Hematopoietic multipotent progenitor cell treated with erythropoietin and hydrocortisone succinate and interleukin-3 and kit ligand, for 15 days (in vitro differentiated cells): ENCODE measurements at places on chromosomes 7 and 10.

GRCh38 chr7:12403287-12404181 lies at the start of gene VWDE:
VWDE (minus strand) TSS chr7:12403865; CDS start chr7:12403716, 149 bp downstream.
- no peak for DNase-seq

DNA sequence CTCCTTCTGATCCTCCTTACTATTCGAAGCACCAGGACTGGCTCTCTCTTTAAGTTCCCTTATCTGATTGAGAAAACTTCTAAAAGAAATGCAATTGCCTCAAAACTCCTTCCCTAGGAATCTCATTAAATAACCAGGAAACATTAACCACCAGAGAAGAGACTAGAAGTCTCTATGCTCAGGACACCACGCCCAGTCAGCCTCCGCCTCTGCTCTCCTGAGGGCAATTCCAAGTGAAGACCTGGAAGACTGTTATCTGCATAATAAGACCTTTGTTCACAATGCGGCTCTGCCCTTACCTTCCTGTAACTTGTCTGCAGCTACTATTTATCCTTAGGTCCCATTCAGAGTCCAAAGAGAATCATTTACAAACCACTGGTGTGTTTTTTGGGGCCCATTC lies 78.8 kb downstream of the ELMO1 start:
- no peak for DNase-seq

- DNase-seq, result no peak
Observed at GRCh38 chr10:68981074-68981473, 7.5 kb upstream of the KIFBP start.

- no peak for DNase-seq
Observed at GRCh38 chr7:143492043-143492471, 14.4 kb downstream of the TAS2R41 start.

GRCh38 chr7:74405191-74405898 lies 48.4 kb upstream of the GTF2IRD1 start:
- no peak for DNase-seq

GRCh38 chr7:151121380-151122170 lies 35.3 kb downstream of the AGAP3 start:
- DNase-seq, result no peak

DNA sequence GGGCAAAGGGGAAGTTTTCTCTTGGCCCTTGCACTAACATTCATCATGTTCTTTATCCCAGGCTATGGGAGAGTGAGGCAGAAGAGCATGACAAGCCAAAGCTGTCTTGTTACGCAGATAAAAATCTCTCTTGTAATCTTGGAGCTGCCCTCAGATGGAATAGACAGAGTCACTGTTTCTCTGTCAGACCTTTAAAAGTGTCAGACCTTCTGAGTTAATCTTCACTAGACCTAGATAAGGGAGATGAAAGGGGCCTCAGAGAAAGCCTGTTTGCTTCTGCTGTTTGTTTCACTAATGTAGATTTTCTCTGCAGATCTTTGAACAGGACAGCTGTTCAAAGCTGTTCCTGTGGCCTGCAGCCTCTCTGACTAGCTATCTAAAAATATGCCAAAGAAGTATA lies 112.9 kb downstream of the KIF20B start:
- no peak for DNase-seq

- DNase-seq, result no peak
Observed at GRCh38 chr10:89002226-89002978, 11.8 kb downstream of the FAS start.

GRCh38 chr7:50713123-50713965 lies 69.4 kb downstream of the GRB10 start:
- DNase-seq, result no peak

GRCh38 chr7:66748791-66749190 lies 8.3 kb downstream of the RABGEF1 start:
- peak; percentile 17 for DNase-seq

- DNase-seq, result no peak
Observed at GRCh38 chr10:6995341-6995740, 415.3 kb upstream of the PRKCQ start.

DNA sequence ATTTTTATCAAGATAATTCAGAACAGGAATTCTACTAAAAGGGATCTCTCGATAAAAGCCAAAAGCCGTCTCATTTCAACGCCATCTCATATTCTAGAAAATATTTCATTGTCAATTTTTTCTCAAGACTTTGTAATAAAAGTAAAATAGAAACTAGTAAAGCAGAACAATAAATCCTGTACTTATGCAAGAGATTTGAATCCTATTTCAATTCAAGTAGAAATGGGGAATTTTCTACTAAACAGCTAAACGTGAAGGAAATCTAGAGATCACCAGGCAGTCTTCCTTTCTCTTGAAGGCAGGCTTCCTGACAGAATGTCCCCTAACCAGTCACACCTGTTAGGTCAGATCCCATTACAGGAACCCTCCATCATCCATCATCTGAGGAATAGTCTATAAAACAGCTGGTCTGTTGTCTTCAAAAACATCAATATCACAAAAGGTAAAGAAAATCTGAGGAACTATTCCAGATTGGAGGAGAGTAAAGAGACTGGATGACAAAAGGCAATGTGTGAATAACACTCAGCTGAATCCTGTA lies 23.7 kb downstream of the USP6NL start:
- no peak for DNase-seq

GRCh38 chr7:25754333-25754732 lies 397.7 kb upstream of the NFE2L3 start:
- DNase-seq, result no peak

DNA sequence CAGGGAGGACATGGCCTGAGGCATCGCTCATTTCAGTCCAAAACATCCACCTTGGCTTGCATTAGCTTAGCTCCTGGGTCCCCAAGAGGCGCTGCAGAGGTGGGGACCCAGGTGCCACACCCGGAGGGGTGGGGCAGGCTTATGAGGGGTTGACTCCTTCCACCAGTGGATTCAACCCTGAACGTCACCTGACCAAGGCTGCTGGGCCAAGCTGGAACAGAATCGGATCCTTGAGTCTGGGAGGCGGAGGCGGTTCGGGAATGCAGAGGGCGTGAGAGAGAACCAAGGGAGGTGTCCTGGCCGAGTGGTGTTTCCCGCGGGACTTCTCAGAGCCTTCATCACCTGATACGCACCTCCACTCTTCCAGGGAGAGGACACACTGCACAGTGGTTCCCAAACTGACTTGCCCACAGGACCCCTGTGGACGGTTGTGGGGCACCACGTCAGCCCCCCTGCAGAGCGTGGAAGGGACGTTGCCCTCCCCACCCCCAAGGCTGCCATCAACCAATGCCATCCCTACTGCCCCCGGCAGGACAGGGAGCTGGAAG lies 4.5 kb upstream of the MICALL2 start:
- DNase-seq, result peak; percentile 33

DNA sequence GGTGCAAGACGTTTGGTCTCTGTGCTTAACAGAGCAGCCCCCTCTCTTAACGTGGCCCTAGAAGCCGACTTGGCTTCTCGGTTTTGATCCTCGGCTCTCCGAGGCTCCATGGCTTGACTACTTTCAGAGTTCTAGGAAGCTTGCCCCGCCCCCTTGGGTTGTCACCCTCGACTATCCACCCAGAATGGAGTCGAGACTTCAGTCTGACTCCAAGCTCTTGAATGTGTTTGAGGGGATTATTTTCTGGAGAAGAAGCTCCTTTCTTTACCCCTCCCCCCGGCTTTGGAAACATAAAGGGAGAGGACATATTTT lies 448 bp downstream of the SEC24C start:
- DNase-seq, result peak; percentile 74

DNA sequence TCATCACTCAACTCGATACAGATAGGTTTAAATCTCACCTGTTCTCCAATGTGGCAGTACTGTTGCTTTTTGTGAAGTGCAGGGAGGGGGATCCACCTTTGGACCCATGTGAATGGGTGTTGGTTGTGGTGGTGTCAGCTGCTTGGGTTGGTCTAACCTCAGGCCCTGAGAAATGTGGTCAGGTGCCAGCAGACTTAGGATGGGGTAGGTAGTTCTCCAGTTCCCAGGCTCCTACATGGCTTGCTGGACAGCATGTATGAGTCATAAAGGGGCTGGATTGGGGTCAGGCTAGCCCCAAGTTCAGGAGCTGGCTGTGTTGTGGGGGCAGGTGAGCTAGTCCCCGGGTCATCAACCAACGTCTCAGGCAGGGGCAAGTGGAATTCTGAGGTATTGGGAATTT lies 472.6 kb upstream of the CNTNAP2 start:
- DNase-seq, result no peak

DNA sequence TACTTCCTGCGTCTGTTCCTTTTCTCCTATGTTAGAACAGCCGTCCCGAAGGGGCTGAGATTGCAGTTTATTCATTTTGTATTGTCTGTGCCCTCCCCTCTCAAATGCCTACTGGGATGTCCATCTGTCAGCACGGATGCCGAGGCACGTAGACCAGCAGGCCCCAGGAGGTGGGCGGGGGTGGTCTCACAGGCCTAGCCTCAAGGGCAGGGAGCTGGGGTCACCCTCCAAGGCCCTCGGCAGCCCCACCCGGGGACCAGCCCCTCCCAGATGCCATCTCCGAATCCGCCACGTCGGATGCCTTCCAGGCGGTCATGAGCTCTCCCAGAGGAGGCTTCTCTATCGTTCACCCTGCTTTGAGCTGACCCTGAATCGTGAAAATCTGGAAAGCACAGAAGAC lies 59.7 kb downstream of the ELFN1 start:
- no peak for DNase-seq

- DNase-seq, result no peak
Observed at GRCh38 chr10:133069033-133069525, 18.6 kb upstream of the ADGRA1 start.

- DNase-seq, result no peak
Observed at GRCh38 chr10:101228966-101229265, 347 bp downstream of the LBX1 start.

DNA sequence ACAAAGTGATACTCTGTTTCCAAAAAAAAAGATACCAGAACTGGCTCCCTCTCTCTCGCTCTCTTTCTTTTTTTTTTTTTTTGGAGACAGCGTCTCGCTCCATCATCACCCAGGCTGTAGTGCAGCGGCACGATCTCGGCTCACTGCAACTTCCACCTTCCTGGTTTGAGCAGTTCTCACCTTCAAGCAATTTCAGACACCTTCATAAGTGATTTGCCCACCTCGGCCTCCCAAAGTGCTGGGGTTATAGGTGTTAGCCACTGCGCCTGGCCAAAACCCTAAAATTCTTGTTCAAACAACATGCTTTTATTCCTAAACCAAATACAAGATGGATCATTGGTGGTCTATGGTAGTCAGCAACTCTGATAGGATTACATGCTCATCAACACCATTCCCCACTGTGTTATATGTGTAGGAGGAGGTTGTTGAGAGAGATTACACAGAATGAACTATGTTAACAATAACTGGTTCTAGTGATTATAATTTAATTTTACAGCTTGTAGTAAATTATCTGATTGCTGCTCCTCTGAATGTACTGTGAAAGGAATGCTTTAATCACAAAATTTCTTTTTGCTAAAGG lies 15.5 kb downstream of the ACBD5 start:
- DNase-seq, result no peak

- no peak for DNase-seq
Observed at GRCh38 chr7:127847641-127848040, 183.6 kb downstream of the LRRC4 start.

DNA sequence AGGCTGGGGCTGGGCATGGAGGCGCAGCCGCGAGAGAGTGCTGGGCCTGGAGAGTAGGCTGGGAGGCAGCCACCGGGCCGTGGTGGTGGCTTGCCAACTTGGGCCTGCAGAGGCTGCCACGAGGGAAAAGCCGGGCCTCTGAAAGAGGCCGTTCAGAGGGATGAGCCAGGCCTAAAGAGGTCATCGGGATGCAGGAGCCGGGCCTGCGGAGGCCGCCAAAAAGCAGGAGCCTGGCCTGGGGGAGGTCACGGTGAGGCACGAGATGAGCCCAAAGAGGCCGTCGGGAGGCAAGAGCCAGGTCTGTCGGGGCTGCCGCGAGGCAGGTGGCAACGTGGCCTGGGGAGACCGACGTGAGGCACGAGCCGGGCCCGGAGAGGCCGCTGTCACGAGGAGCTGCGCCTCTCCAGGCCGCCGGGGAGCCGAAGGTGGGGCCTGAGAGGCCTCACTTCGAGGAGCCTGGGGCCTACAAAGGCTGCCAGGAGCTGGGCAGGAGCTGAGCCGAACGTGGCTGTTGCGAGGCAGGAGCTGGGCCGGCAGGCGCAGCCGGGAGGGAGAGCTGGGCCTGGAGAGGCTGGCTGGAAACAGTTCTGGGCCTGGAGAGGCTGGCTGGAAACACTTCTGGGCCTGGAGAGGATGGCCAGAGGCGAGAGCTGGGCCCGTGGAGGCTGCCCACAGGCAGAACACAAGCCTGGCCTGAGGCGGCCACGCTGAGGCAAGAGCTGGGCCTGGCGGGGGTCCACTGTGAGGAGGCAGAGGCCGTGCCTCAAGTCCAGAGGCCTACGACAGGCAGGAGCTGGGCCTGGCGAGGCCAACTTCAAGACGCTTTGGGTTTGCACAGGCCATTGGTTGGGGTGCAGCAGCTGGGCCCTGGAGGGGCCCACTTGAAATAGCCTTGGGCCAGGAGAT lies 24.6 kb downstream of the MDH2 start:
- no peak for DNase-seq

- DNase-seq, result no peak
Observed at GRCh38 chr10:68109331-68109730, at the start of gene MYPN. MYPN (plus strand) TSS chr10:68109488; CDS start chr10:68121439, 11,951 bp downstream.

DNA sequence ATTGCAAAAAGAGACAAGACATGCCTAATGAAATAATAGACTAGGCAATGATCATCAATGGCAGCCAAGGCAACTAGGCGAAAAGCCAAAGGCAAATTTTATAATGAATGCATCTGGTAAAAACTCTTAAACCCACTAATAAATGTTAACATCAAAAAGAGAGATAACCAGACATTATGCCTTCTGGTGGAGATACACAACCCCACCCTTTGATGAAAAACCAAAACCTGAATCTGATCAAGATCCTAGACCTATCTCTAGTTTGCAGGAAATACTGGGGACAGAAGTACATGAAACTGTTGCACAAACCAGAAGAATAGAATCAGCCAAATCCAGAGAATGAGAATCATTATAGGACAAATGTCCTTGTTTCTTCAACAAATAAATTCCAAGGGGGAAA lies 22.0 kb upstream of the GSAP start:
- DNase-seq, result no peak

DNA sequence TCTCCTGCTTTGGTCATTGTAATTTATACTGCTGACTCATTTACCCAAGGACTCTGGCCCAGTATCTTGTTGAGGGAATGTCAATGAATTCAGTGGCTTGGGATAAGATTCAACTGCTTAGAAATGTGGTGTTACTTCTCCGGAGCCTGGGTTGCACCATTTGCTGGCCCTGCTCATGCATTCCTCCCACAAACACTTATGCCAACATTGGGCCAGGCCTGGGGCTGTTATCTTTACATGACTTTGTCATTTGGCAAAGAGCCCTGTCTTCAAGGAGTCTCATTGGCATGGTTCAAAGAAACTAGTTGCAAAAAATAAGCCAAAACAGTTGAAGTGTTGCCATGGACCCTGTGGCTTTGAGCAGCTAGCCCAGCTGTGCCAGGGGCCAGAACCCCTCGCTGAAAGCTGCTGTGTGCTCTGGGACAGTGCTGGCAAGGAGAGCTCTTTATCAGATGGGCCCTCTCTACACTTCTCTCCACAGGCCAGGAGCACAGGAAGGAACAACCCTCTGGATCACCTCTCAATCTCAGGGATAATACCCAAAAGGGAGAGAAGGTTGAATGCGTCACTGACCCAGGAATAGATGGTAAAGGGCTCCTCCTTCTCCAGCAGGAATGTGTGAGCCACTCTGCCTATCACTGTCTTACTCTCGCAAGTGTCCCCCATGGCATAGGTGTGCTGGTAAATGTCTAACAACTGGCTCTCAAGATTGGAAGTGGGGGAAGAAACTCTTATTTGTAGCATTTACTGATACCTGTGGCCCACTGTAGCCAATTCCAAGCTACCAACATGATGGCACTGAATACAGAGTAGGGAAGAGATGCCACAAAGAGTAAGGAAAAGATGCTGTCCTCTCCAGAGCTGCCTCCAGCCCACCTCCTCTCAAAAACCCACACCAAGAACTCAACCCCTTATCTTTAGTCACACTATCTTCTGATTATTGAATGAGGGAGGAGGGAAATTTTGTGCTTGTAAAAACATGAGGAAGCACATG lies 23.5 kb upstream of the PDE1C start:
- DNase-seq, result no peak
